Endothelial cell of umbilical vein (primary cell): ENCODE measurements at places on chromosomes 1 and 21. TPM values are rescaled to one million over a fixed set of nuclear protein-coding genes. Genes with fewer than 3 reads are reported as not detected.

DNA sequence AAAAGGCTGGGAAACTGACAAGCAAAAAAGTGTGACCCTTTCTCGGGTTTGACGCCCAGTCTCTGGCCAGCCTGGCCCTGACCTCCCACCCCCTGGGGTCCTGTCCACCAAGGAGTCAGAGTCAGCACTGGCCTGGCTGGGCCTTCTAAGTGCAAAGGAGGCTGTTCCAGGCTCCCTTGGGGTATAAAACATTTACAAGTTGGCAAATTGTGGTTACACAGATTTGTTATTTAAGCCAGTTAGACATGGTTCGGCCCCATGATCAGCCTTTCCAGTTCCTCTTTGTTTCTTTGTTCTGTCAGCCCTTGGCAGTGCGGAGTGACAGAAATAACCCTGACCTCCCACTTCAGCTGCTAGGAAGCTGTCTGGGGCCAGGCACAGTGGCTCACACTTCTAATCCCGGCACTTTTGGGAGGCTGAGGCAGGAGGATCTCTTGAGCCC is 161.6 kb upstream of the RAB4A start:
- no peaks in the 10 kb centered on the region for H3K4me1 ChIP-seq
- H3K27me3 ChIP-seq = no peaks in the 10 kb centered on the region
- no peak overlapping the region for H3K27ac ChIP-seq
- no peaks in the 10 kb centered on the region for H3K36me3 ChIP-seq
- DNase-seq = no peak
- H3K4me3 ChIP-seq = no peak overlapping the region

DNA sequence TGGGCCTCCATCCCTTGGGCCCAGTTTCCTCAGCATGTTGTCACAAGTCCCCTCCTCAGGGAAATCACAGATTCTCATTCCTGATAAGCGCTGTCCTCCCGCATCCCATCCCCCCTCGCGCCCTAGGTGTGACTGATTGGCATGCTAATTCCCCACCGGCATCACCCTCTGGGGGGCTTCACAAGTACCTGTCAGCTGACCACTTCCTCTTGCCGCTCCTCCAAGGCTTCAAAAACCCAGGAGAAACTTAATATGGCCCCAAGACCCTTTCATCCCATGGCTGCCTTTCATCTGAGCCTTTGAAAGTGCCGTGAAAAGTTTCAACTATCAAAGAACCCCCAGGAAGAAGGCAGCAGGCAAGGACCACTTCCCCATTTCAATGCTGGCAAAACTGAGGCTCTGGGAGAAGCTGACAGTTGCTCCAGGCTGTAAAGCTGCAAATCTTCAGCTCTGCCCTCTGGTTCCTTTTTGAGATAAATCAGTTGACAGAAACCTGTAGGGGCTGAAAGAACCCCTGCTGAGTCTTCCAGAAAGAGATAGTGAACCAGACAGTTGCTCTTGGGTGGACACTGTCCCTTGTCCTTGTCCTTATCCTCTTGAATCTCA is 12.8 kb upstream of the MIXL1 start:
- no peaks in the 10 kb centered on the region for H3K4me1 ChIP-seq
- no peak overlapping the region for H3K4me3 ChIP-seq
- H3K27ac ChIP-seq = no peak overlapping the region
- no peak for DNase-seq

- no peaks in the 10 kb centered on the region for H3K36me3 ChIP-seq
- H3K27me3 ChIP-seq = no peaks in the 10 kb centered on the region
- peak overlapping the region; percentile 72 for H3K4me3 ChIP-seq
- H3K4me1 ChIP-seq = peaks cover 26% of the 10 kb centered on the region
These were observed 884 bp upstream of the LRRC8C start for GRCh38 chr1:89631816-89632656.

DNA sequence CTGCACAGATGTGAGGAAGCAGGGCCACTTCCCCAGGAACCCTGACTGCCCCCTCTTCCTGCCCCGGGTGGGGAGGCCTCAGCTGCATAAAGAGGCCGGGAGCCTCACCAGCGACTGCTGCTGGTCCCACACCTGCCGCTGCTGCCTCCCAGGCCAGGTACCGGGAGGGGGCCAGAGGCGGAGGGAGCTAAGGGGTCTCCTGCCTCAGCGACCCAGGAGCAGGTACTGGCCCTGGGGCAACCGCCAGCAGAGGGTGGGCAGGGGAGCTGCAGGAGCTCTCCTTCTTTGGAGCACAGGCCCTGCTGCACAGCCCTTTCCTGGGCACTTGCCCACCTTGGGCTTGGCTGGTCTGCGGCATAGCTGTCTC is 6.8 kb downstream of the GJC2 start:
- H3K4me3 ChIP-seq = no peak overlapping the region
- no peak for DNase-seq
- no peaks in the 10 kb centered on the region for H3K27me3 ChIP-seq
- no peaks in the 10 kb centered on the region for H3K4me1 ChIP-seq
- H3K36me3 ChIP-seq = no peaks in the 10 kb centered on the region
- no peak overlapping the region for H3K27ac ChIP-seq

Gene KLHDC7A
- not detected in 2 replicates for total RNA-seq

Gene PADI4
- not detected in 2 replicates for total RNA-seq

Gene RGS4
- total RNA-seq = 54.9 and 59.3 TPM in 2 replicates
